ENCODE measurements at places on chromosomes 16 and 17.

DNA sequence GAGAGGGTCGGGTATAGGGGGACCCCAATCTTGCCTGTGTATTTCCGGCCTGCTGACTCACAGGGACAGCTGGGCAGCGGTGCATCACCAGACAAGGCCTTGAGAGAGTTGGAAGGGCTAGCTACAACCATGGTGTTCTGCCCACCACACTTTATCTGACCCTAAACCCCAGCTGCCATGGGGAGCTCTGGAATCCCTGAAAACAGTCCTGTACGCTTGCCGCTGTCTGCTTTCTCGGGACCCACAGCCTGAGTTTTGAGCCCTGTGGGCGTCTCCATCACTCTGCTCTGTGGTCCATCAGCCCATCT lies 100.4 kb upstream of the GSE1 start:
- no peak for DNase-seq

- DNase-seq: no peak
These were observed 18.3 kb downstream of the CDC42EP4 start for GRCh38 chr17:73293480-73293911.

DNA sequence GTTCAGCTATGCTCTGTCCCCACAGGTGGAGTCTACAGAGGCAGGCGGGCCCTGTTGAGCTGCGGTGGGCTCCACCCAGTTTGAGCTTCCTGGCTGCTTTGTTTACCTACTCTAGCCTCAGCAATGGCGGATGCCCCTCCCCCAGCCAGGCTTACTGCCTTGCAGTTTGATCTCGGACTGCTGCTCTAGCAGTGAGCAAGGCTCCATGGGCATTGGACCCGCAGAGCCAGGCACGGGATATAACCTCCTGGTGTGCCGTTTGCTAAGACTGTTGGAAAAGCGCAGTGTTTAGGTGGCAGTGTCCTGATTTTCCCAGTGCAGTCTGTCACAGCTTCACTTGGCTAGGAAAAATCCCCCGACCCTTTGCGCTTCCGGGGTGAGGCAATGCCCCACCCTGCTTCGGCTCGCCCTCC lies 89.1 kb downstream of the BCAS3 start:
- no peak for DNase-seq

DNA sequence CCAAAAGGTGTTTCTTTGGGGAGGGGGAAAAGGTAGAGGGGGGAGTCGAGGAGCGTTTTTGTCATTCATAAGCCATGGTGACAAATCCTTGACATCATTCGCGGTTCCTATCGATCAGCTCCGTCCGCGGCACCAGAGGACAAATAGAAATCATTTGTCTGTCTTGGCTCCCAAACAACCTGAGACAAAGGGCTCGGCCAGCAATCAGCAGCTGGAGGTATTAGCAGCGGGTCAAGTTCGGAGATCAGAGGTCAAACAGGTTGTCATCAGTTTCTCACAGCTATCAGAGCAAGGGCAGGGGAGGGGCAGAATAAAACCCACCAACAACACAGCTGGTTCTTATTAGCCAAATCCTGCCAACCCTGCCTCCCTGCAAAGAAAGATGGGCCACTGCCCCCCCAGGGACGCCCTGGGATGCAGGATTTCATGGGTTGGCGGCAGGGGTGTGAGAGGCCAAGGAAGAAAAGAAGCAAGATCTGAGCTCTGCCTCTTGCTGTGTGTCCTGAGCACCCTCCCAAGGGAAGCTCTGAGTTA lies 145.3 kb upstream of the LHX1 start:
- no peak for DNase-seq

- no peak for DNase-seq
These were observed 25.0 kb downstream of the MRC2 start for GRCh38 chr17:62652251-62653001.

- no peak for DNase-seq
These were observed 10.5 kb upstream of the NGFR start for GRCh38 chr17:49484588-49484987.

DNA sequence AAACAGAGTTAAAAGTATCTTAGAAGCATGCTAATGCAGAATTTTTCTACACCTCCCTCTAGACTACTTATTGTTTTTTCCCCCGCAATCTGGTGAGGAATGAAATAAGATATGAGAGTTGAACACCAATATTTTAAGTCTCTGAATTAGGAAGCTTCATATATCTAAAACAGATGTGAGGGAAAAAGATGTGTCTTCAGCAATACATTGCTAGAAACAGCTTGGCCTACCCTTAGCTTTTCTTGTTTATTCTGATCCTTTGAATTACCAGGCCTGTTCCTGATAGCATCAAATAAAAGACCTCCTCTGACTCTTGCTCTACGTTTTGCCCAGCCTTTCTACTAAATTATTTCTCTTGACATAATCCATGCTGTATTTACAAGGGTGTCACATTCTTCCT lies 221.8 kb downstream of the CDH11 start:
- no peak for DNase-seq

GRCh38 chr16:22670044-22670536 lies 143.9 kb upstream of the HS3ST2 start:
- DNase-seq: no peak

DNA sequence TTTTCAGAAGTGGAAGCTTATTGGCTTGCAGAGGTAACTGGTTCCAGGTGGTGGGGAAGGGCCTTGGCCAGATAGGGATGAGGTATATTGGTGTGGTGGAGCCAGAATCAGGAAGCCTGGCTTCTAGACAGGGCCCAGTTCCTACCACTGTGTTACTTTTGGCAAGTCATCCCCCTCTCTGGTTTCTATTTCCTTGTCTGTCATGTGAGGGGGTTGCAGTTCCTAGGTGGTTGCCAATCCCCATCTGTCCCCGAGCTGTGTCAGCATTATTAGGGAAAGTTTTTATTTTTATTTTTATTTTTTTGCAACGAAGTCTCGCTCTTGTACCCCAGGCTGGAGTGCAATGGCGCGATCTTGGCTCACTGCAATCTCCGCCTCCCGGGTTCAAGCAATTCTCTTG lies 3.0 kb downstream of the SMCR8 start:
- DNase-seq: no peak

- peak; percentile 27 for DNase-seq
These were observed 9.3 kb upstream of the WBP2 start for GRCh38 chr17:75864448-75864871.

DNA sequence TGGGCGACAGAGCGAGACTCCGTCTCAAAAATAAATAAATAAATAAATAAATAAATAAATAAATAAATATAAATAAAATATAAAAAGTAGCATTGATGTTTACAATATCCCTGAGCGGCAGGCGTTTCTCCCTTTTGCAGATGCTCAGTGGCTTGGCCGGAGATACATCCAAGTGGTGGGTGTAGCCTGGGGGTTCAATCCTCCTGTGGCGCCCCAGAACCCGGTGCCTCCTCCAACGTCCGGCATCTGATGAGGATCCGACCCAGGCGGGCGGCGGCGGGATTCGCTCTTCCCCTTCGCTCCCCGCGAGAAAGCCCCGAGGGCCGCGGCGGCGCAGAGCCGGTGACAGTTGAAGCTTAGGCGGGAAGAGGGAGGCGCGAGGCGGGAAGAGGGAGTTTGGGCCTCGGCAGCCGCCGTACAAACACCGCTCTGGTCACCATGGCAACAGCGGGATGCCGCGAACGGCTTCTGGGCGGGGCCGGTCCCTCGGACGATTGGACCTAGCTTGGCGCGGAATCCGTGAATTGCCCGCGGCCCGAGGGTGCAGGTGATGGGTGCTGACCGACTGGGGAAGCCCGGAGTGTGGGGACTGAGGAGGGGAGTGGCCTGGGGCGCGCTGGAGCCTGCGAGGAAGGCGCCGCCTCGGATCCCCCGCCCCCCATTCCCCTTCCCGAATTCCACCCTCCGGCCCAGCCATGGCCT lies 12.7 kb upstream of the ALDOA start:
- peak; percentile 79 for DNase-seq

GRCh38 chr17:15501282-15501681 lies 33.9 kb upstream of the CDRT4 start:
- DNase-seq: no peak

DNA sequence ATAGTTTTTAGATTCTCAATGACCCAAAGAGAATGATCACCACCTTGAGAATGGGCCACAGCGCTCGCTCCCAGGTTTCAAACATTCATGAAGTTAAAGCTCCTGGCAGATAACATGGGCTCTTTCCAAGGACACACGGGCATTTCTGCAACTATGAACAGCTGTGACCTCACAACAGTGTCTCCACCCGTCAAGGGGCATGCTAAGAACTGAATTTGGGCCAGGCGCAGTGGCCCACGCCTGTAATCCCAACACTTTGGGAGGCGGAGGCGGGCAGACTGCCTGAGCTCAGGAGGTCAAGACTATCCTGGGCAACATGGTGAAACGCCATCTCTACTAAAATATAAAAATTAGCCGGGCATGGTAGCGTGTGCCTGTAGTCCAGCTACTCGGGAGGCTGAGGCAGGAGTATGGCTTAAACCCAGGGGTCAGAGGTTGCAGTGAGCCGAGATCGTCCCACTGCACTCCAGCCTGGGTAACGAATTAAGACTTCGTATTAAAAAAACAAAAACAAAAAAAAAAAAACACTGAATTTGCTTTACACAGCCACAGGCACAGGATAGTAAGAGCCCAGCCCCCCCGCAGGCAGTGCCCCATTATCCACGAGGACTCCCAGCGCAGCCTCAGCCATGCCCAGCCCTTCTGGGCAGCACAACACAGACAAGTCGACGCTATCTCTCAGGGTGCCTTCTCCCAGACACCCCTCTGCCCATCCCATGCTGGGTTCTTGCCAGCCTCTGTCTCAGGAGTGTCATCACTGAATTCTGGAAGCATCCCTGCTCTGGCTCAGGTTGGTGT lies 7.2 kb downstream of the USP7 start:
- no peak for DNase-seq

DNA sequence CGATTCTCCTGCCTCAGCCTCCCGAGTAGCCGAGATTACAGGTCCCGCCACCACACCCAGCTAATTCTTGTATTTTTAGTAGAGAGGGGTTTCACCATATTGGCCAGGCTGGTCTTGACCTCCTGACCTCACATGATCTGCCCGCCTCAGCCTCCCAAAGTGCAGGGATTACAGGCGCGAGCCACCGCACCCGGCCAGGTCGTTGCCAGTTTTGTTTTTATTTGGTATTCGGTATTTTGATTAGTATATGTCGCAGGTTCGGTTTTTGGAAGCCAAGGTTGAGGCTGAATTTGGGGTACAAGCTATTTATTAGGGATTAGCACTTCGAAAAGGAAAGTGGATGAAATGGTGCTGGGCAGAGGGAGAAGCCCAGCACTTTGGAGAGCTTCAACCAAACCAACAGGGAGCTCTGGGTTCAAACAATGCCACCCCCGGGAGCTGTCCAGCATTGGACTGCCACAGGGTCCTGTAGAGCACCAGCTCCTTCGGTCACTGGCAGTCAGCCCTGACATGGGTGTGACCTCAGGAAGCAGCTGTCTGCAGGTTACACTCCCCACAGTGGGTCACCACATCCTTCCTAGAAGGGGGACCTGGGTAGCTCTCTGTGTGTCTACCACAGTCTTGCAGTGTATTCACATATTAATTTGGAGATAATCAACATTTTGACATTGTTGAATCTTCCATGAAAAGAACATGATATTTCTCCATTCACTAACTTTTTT lies 1.5 kb upstream of the CLEC10A start:
- no peak for DNase-seq

DNA sequence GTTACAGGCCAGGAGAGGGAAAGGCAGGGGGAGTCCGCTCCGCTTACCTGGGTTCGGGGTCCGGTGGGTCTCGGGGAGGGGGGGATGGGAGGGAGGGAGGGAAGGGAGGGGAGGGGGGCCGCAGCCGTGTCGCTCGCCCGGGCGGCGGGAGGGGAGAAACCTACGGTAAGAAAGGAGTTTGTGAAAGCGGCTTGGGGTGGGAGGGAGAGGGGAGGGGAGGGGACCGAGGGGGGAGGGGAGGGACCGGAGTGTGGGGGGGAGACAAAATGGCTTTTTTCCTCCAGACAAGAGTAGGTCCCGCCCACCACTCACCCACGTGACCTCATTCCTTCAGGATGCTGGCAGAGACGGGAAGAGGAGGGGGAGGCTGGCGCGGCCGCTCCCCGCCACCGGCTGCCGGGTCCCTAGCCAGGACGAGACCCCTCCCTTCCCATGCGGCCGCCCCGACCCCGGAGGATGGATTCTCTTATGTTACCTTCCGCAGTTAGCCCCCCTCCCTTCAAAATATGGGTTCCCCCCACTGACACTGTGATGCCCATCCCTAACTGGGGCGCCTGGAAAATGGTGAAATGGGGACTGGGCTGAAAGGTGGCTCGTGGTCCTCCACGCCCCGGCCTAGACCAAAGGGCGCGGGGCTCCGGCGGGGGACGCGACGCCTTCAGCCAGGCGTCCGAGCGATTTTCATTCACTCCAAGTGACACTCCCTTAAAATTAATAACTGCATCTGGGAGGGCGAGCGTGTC lies at the start of gene PCGF2:
TSS of gene PCGF2 (minus strand) at position 188 of the 743 bp plus-strand sequence. CDS start 7,934 bp downstream, outside the sequence.
- no peak for DNase-seq

GRCh38 chr17:33285413-33285812 lies 7.7 kb downstream of the ASIC2 start:
- no peak for DNase-seq

DNA sequence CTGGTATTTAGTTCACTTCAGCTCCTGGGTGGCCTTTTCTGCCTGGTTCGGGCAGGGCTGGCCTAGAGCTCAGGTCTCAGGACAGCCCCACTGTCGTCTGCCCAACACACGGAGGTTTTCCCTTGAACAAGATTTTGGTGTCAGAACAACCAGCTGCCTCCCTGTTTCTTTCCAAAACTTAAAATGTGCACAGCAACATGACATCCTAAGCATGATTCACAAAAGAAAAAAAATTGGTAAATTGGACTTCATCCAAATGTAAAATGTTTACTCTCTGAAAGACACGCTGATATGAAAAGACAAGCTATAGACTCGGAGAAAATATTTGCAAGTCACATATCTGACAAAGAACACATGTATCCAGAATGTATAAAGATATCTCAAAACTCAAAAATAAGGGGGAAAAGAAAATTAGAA lies 197.8 kb upstream of the CHMP6 start:
- DNase-seq: no peak

GRCh38 chr16:83969771-83970429 lies 1.9 kb downstream of the NECAB2 start:
- DNase-seq: no peak

- no peak for DNase-seq
These were observed 65.7 kb downstream of the ARSG start for GRCh38 chr17:68356949-68357455.

- no peak for DNase-seq
These were observed 36.7 kb downstream of the SALL1 start for GRCh38 chr16:51114382-51114781.

GRCh38 chr17:64216000-64216337 lies 47.1 kb downstream of the TEX2 start:
- DNase-seq: no peak

DNA sequence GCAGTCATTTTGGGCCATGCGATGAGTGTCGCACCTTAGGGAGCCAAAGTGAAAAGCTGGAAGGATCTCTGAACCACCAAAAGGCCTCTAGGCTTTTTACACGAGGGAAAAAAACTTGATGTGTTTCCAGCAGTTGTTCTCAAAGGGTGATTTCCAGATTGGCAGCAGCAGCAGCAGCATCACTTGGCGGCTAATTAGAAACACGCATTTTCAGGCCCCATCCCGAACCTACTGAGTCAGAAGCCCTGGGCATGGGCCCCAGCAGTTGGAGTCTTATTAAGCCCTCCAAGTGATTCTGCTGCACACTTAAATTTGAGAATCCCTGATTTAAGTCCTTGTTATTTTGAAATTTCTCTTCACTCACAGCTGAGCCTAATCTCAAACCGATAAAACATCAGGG lies 25.3 kb upstream of the PYY start:
- DNase-seq: no peak

- no peak for DNase-seq
These were observed 102.2 kb downstream of the AATF start for GRCh38 chr17:37050920-37051319.

GRCh38 chr17:57782062-57782490 lies 37.0 kb upstream of the CCDC182 start:
- DNase-seq: no peak

GRCh38 chr17:42392692-42393415 lies 4.6 kb upstream of the STAT3 start:
- no peak for DNase-seq

Data from effector memory CD4-positive, alpha-beta T cell (primary cell).